ENCODE measurements at places on chromosomes 7 and 10. TPM values are rescaled to one million over a fixed set of nuclear protein-coding genes. Genes with fewer than 3 reads are reported as not detected.

- no peak for DNase-seq
These were observed 1.3 kb downstream of the ANXA11 start for GRCh38 chr10:80203835-80204676.

- DNase-seq = no peak
These were observed 79.6 kb upstream of the STRIP2 start for GRCh38 chr7:129354428-129355157.

DNA sequence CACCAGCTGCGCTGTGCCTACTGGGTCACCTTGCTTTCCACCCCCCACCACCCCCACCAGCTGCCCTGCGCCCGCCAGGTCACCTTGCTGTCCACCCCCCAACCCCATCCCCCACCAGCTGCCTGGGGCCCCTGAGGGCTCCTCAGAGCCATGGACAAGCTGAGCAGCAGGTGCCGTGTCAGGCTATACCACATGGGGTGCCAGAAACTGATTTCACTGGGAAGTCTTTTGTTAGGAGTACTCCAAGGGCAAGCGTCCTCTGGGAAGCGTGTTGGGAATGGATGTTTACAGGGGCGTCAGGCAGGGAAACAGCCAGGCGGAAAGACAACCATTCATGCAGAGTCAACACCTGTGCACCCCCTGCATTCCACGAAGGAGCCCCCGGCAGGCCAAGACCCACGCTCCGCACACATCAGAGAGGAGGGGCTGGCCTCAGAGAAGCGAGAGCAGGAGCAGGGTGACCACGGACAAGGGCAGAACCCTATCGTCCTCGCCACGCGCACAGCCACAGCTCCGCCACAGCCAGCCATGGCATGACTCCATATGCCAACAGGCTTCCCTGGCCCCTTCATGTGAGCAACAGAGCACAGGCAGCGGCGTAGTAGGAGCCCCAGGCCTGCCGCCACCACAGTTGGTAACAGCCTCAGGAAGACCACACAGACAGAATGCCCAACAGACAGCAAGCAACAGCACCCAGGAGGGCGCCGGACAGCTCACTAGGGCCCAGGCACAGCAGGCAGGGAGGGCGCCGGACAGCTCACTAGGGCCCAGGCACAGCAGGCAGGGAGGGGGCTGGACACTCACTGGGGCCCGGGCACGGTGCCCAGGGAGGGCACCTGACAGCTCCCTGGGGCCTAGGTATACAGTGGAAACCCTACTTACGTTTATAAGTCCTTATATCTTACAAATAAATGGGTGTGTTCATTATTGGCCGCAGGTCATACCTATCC lies 180.8 kb downstream of the MAD1L1 start:
- no peak for DNase-seq

- DNase-seq = no peak
These were observed 1037.1 kb downstream of the GATA3 start for GRCh38 chr10:9091530-9092093.

DNA sequence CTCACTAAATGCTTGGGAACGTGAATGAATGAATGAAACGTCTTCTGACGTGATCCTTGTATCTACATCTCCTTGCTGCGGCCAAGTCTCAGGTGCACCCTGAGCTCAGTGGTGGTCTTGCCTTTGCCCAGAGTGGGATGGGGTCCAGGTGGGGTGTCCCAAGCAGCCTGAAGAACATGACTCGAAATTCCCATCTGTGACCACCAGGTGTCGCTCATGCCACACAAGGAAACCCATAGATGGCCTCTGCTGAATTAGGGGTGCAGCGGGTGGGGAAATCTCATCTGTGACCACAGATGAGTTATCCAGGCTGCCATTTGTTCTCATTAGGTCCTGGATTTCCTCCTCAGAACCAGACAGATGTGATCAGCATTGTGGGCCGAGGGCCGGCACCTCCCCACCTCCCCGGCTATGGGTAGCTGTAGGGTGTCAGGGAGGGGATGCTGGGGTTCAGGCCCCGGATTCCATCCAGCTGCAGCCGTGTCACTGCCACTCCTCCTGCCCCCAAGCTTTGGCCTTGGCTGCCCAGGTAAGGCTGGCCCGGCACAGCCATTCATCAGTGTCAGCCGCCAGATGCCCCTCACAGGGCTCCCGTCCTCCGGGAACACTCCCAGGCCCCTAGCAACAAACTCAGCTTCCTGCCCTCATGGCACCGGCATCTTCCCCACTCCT lies 21.0 kb upstream of the GNA12 start:
- peak; percentile 82 for DNase-seq

DNA sequence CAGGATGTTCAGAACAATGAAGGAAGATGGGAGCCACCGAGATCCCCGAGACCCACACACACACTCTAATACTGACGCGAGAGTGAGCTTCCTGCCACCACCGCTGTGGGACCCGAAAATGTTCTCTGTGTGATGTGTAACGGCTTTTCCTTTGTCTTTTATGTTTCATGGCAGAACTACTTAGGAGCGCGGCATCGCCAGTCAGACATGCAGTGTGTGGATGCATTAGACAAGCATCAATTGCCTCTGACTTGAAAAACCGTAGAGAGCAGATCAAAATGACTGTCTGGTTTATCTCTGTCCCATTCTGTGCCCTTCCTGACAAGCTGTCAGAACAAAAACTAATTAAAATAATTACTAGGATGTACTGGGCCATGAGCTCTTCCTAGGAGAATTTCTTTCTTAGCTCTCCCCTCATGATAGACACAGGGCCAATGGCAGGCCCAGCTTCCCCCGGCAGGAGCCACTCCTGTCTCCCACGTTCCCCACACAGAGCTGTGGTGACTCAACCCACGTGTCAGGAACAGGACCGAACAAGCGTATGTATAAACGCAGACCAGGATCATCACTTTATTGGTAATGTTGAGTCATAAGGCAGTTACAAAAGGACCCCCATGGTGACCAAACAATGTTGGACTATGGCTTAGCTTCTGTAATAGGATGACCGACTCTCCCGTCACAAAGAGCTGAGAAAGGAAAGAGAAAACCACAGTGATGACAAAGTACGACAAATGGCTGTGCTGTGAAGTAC lies 705.0 kb downstream of the PARD3 start:
- DNase-seq = no peak

- DNase-seq = no peak
These were observed 3.8 kb upstream of the DGKI start for GRCh38 chr7:137850571-137850970.

DNA sequence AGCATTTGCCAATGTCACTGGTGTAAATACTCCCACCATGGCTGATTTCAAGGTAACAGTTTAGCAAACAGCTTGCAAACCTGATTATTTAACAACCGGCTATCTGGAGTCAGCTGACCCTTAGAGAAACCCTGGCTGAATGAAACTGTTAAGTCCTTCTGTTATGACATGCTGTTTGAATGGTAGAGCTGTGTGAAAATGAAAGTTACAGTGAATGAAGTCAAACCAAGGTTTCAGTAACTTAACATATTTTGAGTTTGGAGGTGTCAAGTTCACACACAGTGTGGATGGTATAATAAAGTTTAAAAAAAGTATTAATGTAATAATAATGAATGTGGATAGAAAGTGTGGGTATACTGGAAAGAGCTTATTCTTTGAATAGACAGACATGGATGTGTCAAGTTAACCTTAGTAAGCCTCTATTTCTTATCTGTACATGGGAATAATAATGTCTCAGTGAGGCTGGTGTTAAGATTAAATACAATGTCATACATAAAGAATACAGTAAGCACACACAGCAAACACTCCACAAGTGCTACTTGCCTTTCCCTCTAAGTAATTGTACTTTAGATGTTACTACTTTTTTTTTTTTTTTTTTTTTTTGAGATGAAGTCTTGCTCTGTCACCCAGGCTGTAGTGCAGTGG lies 150.4 kb downstream of the TAX1BP1 start:
- DNase-seq = no peak

DNA sequence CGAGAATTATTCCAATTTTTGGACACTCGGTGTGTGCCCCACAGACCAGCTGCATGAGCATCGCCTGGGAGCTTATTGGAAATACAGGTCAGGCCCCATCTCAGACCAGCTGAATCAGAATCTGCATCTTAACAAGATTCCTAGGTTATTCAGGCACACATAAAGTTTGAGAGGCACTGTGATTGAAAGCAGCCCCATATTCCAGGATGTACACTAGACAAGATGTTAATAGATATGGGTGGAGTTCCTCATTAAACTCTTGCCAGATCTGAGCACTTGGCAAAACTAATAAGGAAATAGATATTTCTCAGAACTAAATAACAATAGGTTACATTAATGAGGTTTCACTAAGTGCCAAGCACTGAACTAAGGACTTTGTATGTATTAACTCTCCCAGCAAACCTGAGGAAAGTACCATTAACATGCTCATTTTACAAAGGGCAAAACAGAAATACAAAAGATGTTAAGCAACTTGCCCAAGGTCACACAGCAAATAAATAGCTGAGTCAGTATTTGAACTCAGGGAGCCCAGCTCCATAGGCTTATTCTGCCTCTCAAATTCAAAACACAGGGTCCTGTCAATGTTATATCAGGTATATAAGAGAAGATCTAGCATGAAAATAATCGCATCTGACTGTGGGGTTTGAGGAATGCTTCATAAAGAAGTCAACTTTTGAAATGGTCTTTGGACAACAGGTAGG lies 29.9 kb downstream of the PPP1R3C start:
- DNase-seq = no peak

- DNase-seq = no peak
These were observed 149.7 kb downstream of the KMT2E start for GRCh38 chr7:105163718-105164117.

- DNase-seq = no peak
These were observed 38.5 kb upstream of the STEAP4 start for GRCh38 chr7:88344956-88345832.

DNA sequence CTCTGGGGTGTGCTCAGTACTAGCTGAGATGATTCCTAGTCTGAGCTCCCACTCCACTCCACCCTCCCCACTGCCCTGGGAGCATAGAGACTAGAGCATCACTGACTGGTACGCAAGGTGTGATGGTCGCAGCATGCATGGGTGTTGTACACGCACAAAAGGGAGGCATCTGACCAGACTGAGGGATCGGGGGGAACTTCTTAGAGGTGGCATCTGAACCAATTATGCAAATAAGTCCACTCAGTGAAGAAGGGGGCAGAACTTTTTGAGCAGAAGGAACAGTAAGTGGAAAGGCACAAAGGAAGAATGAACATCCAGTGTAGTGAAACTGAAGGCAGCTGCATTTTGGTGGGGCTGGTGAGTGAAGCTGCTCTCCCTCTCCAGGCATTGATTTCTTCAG lies 25.5 kb downstream of the PDSS1 start:
- no peak for DNase-seq

DNA sequence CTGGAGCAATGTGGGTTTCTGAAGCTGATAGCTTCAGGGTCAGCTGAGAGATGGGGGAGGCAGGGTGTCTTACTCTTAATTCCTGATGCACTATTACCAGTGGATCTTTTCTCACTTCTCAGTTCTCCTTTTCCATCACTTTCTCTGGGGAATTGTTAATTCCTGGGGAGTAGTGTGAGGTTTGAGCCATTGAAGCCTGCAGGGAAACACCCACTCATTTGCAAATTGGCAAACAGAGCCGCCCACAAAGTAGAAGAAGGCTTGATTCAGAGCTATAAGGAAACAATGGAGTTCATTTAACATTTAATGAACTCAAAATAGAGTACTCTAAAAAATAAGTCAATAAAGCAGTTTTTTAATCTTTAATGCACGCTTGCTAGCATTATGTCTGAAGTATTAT lies 4.3 kb upstream of the TECTB start:
- no peak for DNase-seq

DNA sequence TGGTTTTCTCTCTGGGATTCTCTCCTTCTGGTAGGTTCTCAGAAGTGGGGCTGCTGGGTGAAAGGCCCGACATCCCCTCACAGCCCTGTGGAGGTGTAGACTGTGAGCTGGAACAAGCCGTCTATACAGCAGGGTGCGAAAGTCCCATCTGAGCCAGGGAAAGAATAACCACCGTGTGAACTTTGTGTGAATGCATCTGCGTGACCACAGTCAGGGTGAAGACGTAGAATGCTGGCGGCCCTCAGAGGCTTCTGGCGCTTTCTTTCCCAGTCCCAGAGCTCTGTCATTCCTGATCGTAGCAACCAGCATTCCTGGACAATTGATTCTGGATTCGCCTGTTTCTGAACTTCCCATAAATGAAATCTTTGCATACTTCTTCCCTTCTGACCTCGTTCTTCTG lies 30.0 kb downstream of the ELFN1 start:
- DNase-seq = no peak

DNA sequence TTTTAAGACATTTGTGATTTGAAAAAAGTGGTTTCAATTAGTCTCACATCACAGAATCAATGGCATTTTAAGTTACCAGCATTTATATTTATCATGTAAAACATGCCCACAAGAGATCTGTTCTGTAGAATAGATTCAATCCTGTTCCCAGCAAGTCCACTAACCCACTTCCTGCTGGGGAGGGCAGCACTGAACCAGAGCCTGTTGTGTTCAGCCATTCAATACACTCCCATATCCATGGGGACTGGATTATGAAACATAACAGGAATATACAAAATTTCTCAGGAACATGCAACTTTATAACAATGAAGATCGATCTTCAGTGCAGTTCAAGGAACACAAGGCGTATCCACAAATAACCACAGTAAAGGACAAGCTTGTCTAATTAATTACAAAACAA lies 24.4 kb upstream of the ANK3 start:
- DNase-seq = no peak

- no peak for DNase-seq
These were observed 742 bp upstream of the TYSND1 start for GRCh38 chr10:70147259-70147625.

DNA sequence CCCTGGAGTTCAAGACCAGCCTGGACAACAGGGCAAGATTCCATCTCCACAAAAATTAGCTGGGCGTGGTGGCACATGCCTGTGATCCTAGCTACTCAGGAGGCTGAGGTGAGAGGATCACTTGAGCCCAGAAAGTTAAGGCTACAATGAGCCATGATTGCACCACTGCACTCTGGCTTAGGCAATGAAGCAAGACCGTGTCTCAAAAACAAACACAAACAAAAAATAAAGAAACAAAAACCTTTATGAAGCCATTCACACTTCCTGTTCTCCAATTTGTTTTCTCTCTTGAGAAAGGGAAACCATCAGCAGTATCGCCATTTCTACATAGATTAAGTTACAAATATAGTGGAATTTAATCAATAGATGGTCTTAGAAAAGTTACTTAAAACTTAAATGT lies 19.8 kb downstream of the YME1L1 start:
- DNase-seq = no peak

GRCh38 chr7:66043681-66044497 lies 31.7 kb upstream of the ASL start:
- DNase-seq = no peak

GRCh38 chr7:98557538-98558031 lies 59.5 kb upstream of the NPTX2 start:
- DNase-seq = no peak

GRCh38 chr7:428927-429827 lies 90.5 kb downstream of the PDGFA start:
- no peak for DNase-seq

GRCh38 chr10:77390481-77390891 lies 247.1 kb downstream of the KCNMA1 start:
- DNase-seq = no peak

The SUMF2 gene
- 115 TPM for total RNA-seq

The ANKMY2 gene
- 13.1 TPM for total RNA-seq

The GDI2 gene
- total RNA-seq = 263 TPM

The OPN1SW gene
- not detected for total RNA-seq

The TUBAL3 gene
- total RNA-seq = not detected

The ATOH7 gene
- not detected for total RNA-seq

The TET1 gene
- total RNA-seq = 2.8 TPM

The FOXP2 gene
- 0.28 TPM for total RNA-seq

The INSYN2A gene
- not detected for total RNA-seq
